ENCODE measurements at places on chromosomes 1 and 21.
A peak's percentile ranks its signal among the peaks of the same experiment; 100 is the strongest.

DNA sequence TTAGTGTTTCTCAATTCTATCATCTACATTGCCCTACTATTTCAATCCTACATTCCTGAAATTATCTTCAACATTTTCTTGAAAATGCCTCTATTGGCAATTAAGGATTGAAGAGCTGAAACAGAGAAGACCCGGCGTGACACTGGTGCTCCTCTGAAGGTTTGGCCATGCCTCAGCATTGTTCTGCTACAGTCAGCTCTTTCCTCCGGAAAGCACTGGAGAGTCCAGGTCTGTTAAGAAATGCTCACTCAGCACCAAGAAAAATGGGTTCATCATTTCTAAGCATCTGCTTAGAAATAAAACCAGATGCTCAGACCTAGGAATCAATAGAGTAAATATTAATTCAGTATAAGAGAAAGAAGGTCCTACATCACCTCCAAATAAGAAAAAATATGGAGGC lies 58.8 kb downstream of the WARS2 start:
- no peak for DNase-seq

DNA sequence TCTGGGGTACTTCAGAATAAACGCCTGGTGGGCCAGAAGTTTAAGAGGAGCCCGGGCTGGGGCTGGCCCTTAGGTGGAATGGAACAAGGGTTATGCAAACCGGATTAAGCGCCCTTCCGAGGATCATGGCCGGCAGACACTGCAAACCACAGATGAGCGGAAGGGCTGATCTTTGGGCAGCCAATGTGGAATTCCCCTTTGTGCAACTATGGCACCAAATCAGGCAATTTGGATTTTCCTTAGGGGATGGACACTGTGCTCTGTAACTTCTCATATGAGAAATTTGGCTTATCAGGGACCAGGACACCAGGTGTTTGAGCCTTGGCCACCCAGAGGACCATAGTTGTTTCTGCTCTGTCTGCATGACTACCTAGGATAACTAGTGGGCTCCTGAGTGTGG lies 5.7 kb upstream of the IL10 start:
- no peak for DNase-seq

- DNase-seq: no peak
Measured at GRCh38 chr1:917076-917459, 6.7 kb upstream of the SAMD11 start.

DNA sequence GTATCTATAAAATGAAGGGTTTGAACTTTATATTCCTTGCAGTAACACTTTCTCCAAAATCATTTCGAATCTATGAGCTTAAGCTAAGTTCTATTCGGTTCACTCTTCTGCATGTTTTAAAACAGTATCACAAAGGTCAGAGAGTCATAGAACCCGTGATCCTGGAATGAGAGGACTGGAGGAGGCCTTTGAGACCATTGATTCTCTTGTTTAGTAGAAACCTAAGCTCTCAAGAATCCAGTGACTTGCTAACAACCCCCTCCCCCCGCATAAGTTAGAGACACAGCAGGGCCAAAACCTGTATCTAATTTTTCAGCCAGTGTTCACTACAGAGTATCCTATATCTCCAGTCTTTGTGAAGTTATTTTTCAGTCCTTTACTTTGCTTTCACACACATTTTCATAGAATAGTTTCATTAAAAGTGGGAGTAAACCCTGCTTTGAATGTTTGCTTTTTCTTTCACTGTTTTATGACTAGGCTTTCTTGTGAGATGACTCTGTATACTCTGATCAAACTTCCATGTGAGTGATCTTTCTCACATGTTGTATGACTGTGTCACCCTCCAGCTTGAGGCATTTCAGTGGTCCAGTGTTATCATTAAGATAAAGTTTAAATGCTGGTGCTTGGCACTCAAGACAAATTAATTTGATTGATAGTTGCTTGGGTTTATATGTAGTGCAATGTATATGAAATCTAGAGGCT lies 275.4 kb upstream of the SGIP1 start:
- no peak for DNase-seq

- DNase-seq: no peak
Measured at GRCh38 chr1:67138813-67139499, 4.2 kb upstream of the C1orf141 start.

DNA sequence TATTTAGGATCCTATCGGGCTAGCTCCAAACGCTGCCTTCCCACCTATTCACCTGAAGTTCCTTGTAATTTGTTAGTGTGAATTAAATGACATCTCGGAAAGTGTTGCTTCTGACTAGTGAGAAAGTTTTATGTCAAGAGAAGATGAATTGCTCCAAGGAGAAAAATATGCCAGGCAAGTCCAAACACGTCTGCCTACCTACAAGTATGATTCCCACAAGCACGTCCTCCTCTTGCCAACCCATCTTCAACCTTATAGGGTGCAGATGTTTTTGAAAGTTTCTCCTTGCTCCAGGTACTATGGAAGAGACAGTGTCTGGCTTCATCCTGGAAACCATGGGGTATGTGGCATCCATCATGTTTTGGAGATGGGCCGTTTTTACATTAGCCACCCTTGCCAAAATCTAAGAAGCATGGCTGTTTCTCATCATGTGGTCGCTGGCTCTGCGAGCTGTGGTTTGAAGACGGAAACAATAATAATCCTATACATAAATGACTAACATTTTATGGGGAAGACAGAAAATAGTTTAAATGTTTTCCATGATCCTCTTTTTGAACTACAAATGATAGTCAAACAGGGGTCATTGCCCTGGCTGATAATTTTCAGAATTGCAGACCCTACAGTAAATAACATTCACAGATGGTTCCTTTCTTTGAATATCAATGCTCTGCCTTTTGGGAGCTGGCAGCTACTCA lies 505.8 kb downstream of the SMYD3 start:
- DNase-seq: no peak

- DNase-seq: no peak
Measured at GRCh38 chr1:18480315-18481189, at the start of gene KLHDC7A. TSS of gene KLHDC7A (plus strand) at chr1:18480930. CDS start at chr1:18480982, 52 bp downstream.

- no peak for DNase-seq
Measured at GRCh38 chr1:101363891-101364318, 127.1 kb downstream of the S1PR1 start.

- no peak for DNase-seq
Measured at GRCh38 chr1:227417756-227418480, 99.6 kb upstream of the CDC42BPA start.

GRCh38 chr1:195939844-195940243 lies 668.4 kb downstream of the KCNT2 start:
- no peak for DNase-seq

DNA sequence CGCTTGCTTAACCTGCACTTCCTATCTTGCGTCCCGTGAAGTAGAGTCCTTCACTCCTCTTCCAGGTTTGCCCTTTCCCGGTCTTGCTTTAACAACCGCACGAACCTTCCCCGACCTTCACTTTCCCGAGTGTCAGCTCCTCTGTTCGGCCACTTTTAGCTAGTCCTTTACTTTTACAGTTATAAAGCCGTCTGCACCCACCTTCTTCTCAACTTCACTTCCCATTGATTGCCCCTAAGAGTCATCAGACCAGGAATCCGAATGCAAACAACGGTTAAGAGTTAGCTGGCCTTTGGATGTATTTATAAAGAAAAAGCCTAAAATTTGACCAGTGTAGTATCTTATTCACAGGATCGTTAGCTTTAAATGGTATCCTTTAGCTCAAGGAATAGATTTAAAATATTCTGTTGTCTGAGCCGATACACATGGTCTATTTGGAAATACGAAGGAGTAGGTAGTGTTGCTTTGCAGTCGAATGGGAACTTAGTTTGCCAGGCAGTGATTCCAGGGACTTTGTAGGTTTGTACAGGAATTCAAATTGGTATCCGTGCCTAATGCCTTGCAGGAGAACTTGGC lies 1.4 kb downstream of the PPP2R5A start:
- no peak for DNase-seq

GRCh38 chr1:156356875-156357534 lies 12.0 kb upstream of the RHBG start:
- peak; percentile 37 for DNase-seq

DNA sequence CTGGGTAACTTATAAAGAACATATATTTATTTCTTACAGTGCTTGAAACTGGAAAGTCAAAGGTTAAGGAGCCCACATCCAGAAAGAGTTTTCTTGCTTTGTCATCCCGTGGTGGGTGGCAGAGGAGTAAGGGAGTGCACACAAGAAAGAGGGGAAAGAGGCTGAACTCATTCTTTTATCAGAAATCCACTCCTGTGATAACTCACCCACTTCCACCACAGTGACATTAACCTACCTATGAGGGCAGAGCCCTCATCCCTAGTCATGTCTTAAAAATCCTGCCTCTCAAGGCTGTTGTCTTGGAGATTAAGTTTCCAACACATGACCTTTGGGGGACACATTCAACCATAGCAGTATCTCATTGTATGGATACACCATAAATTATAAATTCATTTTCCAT lies 32.5 kb upstream of the RGS4 start:
- DNase-seq: no peak

DNA sequence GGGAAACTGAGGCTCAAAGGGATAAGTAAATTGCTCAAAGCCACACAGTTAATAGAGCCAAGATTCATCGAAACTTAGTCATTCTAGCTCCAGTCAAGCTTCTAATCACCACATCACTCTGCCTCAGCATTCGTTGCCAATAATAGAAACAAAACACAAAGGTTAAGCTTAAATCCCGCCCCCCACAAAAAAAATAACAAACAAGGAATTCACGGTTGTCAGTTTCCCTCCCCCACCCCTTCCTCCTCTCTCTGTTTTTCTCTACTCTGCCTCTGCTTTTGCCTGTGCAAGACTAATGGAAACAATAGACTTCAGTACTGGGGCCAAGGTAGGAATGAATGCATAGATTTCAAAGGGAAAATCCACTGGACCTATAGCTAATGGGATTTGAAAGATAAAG lies 70.7 kb upstream of the ZNF644 start:
- DNase-seq: no peak

DNA sequence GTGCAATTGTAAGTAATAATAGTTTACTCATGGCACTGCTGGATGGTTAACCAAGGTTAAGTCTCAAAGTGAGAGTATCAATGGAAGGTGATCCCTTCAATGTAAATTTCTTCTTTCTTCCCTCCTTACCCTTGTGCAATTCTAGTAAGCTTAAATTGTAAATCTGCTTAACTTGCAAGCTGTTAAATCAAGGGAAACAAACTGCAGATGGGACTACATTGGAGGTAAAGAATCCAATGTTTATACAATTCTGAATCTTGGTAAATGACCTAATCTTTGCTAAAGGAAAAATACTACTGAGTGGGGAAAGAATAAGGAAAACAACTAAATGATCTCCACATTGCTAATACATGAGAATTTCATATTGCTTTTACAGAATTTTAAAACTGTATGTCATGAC lies 6.7 kb upstream of the CD55 start:
- DNase-seq: no peak

- no peak for DNase-seq
Measured at GRCh38 chr1:175676991-175677390, 66.4 kb downstream of the TNR start.

- DNase-seq: no peak
Measured at GRCh38 chr1:34915521-34915920, 13.9 kb downstream of the DLGAP3 start.

GRCh38 chr1:115679141-115679611 lies 37.4 kb downstream of the VANGL1 start:
- DNase-seq: no peak

DNA sequence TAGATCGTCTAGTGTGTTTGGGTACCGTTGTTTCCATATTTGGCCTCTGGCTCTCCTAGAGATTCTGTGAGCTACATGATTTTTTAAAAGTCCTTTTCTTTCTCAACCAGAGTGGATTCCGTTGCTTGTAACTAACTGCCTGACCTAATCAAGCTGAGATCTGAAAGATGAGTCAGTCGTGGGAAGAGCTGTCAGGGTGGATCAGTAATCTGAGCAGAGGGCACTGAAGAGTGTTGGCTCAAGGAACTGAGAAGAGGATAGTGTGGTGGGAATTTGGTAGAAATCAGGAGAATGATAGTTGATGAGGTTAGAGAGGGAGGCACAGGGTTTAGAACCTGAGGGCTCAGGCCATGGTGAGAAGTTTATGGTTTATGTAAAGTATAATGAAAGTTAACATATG lies 52.2 kb downstream of the TRAF5 start:
- no peak for DNase-seq

- DNase-seq: no peak
Measured at GRCh38 chr1:175399795-175400194, 207.2 kb upstream of the KIAA0040 start.

- no peak for DNase-seq
Measured at GRCh38 chr1:18009055-18009454, 98.5 kb upstream of the IGSF21 start.

- DNase-seq: no peak
Measured at GRCh38 chr21:45900034-45900868, 81.3 kb upstream of the COL6A1 start.
